ENCODE measurements at places on chromosomes 16 and 17.

GRCh38 chr16:77212741-77213541, 13.7 kb downstream of the SYCE1L start:
- no peak for DNase-seq

DNA sequence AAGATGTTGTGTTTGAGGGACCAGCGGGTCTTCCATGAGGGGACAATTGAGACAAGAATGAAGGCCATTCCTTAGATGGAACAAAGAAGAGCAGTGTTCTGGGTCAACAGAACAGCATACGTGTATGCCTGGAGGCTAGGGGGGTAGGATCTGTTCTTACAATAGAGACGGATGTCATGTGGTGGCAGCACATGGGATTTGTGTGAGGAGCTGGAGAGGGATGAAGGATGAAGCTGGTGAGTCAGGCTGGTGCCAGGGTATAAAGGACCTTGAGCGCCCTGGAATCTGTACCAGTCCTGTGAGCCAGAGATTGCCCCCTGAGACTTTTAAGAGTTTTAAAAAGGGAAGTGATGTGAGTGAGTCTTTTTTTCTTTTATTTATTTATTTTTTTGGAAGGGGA, 22.8 kb upstream of the WFDC1 start:
- no peak for DNase-seq

GRCh38 chr17:2275722-2276121, 27.9 kb downstream of the SMG6 start:
- DNase-seq = no peak

DNA sequence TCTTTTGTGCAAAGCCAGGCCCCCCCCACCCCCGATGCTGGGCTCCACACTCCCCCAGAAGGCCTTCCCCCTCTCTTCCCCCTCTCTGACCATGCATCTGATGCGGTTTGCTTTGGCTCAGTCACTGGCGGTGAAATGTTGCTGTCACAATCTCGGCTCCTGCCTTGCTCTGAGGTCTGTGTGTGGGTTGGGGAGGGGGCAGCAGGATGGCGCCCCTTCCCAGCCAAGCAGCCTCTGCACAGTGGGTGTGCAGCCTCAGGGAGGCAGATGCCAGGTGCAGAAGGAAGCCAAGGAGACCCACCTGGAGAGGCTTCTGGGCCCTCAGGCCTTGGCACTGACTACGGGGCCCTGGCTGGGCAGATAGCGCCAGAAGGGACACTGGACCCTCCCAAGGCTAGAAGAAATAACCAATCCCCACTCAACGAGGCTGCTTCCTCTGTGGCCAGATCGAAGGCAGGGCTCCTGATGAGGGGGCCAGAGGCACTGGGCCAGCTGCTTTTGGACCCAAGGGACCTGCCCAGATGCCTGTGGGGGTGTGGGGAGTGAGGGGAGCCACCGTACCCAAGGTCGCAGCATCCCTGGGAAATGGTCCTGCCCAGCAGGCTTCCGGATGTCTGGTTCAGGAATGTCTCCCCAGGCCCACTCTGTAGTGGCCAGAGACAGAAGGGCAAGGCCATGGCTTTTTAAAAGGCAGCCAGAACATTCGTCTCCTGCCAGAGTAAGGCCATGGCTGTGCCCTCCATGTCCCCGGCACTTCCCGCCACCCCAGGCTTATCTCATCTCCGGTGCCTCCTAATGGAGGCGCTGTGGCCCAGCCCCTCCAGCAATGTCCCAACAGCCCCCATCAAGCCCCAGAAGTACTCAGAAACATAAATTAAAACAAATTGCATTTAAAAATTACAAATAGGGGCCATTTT, 43.4 kb upstream of the SLC38A10 start:
- no peak for DNase-seq

- no peak for DNase-seq
These were observed 5.1 kb upstream of the JPT1 start for GRCh38 chr17:75159196-75160031.

DNA sequence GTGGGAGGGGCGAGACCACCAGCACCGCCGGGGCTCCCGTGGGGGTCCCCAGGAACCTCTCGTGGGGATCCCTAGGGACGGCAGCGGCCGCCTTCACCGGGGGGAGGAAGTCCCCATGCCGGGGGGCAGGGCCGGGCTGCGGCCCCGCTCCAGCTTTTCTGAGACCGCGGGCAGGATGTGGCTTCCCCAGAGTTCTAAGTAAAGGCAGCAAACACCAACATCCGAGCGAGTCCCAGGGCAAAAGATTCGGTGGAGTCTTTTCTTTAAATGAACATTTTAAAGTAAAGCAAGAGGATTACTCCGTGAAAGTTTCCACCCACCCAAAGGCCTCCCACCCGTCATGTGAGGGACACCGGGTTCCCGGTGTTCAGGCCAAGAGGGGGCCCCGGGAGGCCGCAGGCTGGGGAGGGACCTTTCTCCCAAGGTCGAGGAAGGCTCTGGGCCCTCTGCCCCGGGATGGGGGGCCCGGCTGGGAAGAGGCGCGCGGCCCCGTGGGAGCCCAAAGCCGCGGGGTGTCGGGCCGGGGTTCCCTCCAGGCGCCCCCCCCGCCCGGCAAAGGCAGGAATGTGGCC, 137.2 kb upstream of the RPH3AL start:
- no peak for DNase-seq

DNA sequence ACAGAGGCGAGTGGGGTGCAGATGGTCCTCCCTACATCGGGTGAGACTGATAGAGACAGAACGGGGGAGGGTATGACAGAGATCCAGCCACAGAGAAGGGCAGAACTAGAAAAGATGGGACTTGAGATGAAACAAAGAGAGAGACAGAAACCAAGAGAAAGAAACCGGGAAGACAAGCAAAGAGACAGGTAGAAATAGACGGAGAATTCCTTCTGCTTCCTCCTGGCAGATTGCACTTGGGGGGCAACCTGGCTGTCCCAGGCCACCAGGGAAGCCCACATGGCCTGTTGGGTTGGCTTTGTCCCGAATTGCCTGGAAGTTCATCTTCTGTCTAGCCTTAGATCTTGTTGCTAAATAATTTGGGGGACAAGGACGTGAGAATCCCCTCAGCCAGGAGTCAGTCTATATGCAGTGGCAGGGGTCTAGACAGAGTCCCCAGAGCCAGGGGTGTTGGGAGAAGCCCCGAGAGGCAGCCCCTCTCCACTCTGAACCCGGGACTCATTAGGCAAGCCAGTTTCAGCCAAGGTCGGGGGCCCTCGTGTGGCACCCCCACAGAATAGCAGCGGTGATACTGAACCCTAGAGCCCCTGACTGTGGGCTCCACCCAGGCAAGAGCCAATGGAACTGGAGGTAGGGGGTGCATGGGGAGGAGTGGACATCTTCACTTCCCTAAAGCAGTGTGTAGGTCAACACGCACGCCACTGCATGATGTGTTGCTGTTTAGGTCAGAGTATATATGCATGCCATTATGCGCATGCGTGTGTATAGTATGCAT, 627 bp upstream of the TSPOAP1 start:
- DNase-seq = no peak

GRCh38 chr17:29505836-29506235, 61.0 kb downstream of the ABHD15 start:
- no peak for DNase-seq

DNA sequence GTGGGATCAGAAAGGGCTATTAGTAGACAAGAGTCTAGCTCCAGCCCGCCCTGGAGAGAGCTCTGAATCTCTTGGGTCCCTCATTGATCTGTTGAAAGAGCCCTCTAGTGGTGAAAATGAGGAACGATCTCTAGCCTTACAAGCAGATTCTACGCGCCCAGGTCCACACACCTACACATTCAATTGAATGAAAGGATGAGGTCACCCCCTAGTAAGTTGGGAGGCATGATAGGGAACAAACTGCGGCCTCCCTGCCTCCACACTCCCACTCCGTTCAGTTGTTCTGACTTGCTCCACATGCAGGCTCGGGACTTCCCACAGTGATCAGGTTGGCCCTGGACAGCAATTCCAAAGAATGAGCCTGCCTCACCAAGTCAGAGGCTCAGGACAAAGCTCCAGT, 2.9 kb upstream of the CACNG3 start:
- DNase-seq = peak; percentile 21

DNA sequence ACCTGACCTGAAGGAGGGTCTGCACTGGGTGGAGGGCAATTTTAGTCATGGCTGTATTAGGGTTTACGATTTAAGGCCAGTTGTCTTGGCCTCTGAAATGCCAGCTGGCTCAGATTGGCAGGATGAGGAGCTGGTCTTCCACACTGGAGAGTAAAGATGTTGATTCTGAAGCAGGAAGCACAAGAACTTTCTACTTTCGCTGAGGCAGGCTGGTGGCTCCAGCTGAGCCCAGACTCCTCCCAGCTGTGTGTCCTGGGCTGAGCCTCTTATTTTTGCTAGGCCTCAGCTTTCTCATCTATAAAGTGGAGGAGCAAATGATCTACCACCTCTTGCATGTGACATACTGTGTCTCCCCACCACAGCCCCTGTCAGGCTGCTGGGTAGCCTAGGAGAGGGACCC, 74.4 kb downstream of the MRM1 start:
- DNase-seq = no peak

DNA sequence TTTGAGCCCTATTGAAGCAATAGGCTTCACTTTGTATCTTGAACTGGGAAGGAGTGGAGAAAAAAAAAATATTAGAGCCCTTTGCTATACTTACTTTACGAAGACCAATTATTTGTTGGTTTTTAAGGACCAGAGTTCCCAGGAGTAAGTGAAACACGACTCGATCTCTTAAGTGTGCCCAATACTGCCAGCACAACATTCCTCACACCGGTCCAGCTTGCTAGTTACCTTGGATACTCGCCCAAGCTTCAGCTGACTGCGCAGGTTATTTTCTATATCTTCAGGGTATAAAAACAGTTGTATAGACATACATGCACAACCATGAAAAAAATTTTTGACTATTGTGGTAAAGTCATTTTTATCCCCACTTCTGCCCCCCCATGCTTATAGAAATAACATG, 72.1 kb downstream of the RPTOR start:
- no peak for DNase-seq

- DNase-seq = no peak
These were observed 20.9 kb upstream of the FASN start for GRCh38 chr17:82118815-82119380.

DNA sequence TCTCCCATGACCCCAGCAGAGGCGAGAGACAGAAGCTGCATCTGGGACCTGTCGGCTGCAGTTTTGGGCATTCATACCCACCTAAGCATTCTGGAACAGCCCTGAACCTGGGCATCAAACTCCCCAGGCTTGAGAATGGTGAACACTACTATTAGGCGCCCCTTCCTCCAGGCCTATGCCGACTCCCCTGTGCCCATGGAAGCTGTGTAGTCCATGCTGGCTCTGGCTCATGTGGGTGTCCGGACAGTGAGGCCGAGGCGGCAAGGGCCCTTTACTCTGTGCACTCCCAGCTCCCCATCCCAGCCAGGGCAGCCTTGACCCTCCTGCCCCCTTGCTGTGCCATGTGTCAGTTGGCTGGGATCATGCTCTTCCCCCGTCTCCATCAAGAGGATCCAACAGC, 89.0 kb upstream of the TOB1 start:
- no peak for DNase-seq

- DNase-seq = no peak
These were observed 8.8 kb downstream of the CDK5R1 start for GRCh38 chr17:32495359-32496231.

DNA sequence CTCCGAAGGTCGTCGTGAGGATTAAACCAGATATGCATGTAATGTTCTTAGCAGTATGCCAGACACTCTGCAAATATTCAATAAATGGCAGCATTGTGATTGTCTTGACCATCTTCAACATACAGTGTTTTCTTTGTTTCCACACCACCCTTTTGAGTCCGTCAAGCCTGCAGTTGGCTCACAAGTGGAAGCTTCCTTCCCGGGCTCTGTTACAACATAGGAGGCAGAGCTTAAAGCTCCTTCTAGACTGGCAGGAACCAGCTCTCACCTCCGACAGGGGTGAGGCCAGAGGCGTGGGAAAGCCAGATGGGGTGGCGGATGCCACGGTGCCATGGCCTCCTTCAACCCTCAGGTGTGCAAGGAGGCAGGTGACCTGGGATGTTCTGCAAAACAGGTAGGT, 138.3 kb downstream of the FOXL1 start:
- DNase-seq = no peak

- no peak for DNase-seq
These were observed 93.6 kb upstream of the CDH13 start for GRCh38 chr16:82533189-82533588.

DNA sequence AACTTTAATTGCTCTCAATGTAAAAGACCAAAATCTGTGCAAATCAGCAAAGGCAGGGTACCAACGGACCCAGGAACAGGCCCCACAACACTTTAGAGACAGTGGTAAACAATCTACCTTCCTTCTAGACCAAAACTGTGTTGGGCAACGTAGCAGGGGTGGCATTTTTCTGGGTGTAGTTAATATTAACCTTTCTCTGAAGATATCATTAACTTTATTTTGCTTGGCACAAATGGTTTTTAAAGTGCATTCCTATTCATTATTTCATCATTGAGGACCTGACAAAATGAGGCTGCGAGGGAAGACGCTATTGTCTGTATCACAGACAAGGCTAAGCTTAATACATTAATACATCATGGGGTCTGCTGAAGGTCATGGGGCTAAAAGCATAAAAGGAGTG, 37.9 kb upstream of the TRAP1 start:
- DNase-seq = no peak

DNA sequence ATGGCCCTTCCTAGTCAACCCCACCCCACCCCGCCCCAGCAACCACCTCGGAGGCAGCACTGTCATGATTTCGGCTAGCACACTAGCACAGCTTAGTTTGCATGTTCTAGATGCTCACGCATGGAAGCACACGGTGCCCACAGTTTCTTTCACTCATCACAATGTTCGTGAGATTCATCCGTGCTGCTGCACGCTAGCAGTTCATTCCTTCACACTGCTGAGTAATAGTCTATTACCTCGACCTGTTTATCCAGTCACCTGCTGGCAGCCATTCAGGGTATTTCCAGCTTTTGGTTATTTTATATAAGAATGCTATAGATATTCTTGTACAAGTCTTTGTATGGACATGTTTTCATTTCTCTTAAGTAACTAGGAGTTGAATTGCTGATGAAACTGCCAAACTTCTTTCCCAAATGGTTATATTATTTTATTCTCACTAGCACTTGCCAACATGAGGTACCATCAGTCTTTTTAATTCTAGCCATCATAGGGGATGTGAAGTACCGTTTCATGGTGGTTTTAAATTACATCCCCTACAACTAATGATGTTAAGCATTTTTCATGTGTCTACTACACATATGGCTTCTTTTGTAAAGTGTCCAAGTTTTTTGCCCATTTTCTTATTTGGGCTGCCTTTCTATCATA, 75.7 kb downstream of the CYTH1 start:
- DNase-seq = no peak

- no peak for DNase-seq
These were observed 14.2 kb downstream of the PAM16 start for GRCh38 chr16:4336701-4337539.

GRCh38 chr17:55351226-55351625, 70.4 kb downstream of the MMD start:
- no peak for DNase-seq

GRCh38 chr17:67569873-67570272, 147.9 kb upstream of the NOL11 start:
- no peak for DNase-seq

DNA sequence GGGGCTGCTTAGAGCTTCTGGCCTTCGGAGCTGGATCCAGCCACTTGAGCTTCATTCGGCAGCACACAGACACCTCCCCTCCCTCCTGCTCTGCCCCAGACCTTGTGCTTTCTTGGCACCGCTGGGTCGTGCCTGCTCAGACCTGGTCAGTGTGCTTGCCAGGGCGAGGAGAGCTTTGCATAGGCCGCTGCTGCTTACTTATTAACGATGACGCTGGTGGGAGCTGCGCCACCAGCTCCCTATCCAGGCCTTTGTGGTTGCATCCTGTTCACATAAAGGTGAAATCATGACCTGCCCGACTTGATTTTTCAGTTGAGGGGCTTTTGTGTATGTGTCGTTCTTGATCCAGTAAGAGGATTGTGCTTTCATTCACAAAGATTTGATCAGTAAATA, 101.1 kb downstream of the MSI2 start:
- peak; percentile 67 for DNase-seq

- no peak for DNase-seq
These were observed 33.2 kb upstream of the TAC4 start for GRCh38 chr17:49881054-49881402.
